ENCODE measurements at places on chromosomes 12 and 14. TPM values are rescaled to one million over a fixed set of nuclear protein-coding genes. Genes with fewer than 3 reads are reported as not detected.
A peak's percentile ranks its signal among the peaks of the same experiment; 100 is the strongest.

- peak; percentile 53 for DNase-seq
Observed at GRCh38 chr14:105419195-105420091, at the start of gene MTA1. Gene MTA1 (plus strand): TSS chr14:105419827. CDS start chr14:105420036, 209 bp downstream.

PLEKHD1 gene
- 0.05 TPM for polyA plus RNA-seq

GRCh38 chr12:57319678-57320469 is 68.9 kb upstream of the STAC3 start:
- no peak for DNase-seq

DNA sequence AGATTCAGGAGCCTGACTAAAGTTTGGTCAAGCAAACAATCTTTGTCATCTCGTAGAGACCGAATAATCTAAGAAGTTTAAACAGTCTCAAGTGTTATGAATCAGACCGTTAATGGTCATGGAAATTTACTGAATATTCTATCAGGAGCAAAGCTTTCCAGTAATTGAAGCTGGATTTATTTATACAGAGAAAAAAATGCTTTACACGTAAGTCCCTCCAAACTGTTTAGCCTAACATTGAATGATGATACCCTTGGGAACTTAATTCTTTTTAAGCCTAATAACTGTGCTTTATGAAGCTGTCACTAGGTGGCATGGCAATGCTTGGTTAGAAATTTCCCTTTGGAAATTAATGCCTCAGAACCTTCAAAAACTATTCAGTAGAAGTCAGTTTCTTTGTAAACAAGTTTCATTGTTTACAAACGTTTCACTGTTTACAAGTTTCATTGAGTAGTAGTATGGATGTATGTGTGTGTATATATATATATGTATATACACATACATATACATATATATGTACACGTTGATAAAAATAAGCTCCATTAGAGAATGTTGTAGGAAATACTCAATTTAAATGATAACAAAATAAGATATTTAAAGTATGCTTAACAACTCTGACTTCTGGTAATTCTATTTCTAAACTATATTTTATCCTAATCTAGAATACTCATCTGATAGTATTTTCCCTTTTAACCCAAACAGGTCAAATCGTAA is 32.1 kb downstream of the DEPDC4 start:
- peak; percentile 46 for DNase-seq

- DNase-seq = no peak
Observed at GRCh38 chr14:101380512-101380911, 180.8 kb upstream of the DIO3 start.

MAGOHB gene
- 44.1 TPM for polyA plus RNA-seq

DNA sequence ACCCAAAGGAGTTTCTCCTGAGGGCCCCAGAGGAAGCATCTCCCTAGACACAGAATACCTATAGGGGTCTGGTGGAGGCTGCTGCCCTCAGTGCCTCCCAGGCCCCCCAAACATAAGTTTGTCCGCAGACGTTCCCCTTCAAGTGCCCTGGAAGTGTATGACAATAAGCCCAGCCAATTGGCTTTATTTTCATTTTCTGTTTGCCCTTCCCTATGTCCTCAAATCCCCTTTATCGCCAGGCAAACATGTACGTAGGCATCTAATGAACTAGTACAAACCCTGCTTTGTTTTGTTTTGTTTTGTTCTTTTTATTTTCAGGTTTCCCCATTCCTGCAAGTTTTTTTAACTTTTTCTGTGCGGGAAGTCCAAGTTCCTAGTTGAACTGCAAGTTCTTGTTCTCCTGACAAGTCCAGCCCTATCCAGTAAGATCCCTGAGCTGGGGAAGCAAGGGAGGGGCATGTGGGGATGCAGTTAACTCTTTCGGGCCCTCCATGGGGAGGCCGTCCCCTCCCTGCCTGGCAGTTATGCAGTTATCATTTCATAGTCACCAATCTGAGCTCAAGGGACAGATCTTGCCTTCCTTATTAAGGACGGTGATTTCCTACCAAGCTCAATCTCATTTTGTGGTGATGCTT is 141.9 kb downstream of the KCNA5 start:
- DNase-seq = no peak

GRCh38 chr14:54446161-54446693 is 5.1 kb upstream of the CNIH1 start:
- no peak for DNase-seq

DNA sequence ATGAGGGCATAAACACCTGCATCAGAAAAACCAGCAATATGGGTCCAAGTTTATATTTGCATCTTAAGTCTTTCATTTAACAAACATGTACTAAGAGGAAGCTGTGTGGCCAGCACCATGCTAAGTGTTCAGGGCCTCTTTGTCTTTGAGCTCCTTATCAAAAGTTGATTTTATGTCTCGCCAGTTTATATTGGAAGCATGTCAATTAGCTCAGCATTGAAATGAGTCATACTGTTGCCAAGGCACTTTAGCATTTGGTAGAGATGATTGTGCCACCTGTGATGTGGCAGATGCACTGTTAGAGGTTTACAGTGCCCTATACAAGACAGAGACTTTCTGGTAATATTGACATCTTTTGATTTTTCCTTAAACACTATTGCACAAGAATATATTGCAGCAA is 68.5 kb downstream of the BHLHE41 start:
- DNase-seq = no peak

- DNase-seq = no peak
Observed at GRCh38 chr12:105223352-105223845, 12.6 kb downstream of the APPL2 start.

GPATCH2L gene
- polyA plus RNA-seq = 17.0 TPM

C12orf50 gene
- polyA plus RNA-seq = not detected

GRCh38 chr14:24075485-24076301 is 4.3 kb downstream of the CPNE6 start:
- no peak for DNase-seq

- DNase-seq = no peak
Observed at GRCh38 chr14:78005325-78005724, 164.8 kb upstream of the NRXN3 start.

CDCA3 gene
- 4.0 TPM for polyA plus RNA-seq

OTOGL gene
- polyA plus RNA-seq = not detected

RASAL1 gene
- polyA plus RNA-seq = not detected

DNA sequence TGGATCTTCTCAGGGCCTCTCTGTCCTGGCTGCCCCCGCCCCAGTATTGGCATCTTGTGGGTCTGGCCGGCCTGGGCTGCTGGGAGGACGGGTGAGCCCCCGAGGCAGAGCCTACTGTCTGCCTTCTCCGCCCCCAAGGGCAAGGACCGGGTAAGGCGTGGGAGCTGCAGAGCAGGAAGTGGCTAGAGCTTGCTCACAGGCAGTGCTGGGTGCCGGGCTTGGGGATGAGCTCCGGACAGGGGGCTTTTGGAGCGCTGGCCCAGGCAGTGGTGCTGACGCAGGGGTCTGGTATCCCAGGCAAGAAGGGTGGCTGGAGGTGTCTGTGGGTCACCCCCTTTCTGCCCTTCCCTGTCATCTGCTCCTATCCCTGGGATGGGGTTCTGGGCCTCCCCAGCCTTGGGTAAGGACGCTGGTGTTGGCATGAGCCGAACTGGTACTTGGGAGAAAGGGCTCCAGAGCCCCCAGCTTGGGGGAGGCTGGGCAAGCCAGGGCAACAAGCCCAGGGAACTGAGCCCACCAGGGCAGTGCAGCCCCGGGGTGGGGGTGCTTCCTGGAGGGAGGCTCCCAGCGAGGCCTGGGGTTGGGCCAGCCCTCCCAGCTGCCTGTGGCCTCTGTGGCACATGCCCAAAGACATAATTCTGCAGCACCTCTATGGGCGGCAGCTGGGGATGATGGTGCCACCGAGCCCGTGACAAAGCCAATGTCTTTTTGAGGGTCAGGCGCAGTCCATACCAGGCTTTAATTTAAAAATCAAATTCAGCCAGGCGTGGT is 126.3 kb downstream of the KIF26A start:
- no peak for DNase-seq

Data from CD4-positive, CD25-positive, alpha-beta regulatory T cell (primary cell).